ENCODE measurements at places on chromosomes 1 and 21.

- no peak for DNase-seq
Observed at GRCh38 chr1:57142169-57142568, 176.4 kb upstream of the C8B start.

DNA sequence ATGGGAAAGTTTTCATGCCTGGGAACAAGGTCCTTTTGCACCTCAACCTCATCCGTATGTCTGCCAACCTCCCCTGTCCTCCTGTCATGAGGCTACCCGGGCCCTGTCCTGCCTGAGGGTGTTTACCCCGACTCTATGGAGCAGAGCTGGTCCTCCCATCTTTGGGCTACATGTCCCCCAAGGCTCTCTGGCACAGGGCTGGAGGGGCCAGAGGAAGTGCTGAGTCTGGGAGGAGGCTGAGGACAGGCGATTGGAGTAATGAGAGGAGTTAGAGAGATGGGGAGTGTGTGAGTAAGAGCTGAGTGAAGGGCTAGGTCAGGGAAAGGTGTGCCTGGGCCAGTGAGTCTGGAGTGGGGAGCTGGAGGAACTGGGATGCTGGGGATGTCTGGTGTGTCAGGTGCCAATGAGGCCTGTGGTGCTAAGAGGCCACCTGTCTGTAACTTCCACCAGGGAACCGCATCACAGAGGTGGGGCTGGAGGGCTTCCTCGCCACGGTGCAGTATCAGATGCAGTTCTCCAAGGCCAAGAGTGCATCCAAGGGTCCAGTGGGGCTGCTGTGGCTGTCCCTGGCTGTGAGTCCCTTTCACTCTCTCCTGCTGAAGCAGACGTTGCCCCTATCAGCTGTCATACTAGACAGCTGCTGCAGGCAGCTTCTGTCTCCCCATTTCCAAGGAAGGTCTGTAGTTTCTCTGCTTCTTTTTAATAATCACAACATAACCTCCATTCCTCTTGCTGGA is 11.7 kb downstream of the LRRC71 start:
- DNase-seq = no peak

- no peak for DNase-seq
Observed at GRCh38 chr1:20728371-20729154, 3.9 kb downstream of the SH2D5 start.

GRCh38 chr1:210882414-210883221 is 251.3 kb downstream of the KCNH1 start:
- DNase-seq = no peak

DNA sequence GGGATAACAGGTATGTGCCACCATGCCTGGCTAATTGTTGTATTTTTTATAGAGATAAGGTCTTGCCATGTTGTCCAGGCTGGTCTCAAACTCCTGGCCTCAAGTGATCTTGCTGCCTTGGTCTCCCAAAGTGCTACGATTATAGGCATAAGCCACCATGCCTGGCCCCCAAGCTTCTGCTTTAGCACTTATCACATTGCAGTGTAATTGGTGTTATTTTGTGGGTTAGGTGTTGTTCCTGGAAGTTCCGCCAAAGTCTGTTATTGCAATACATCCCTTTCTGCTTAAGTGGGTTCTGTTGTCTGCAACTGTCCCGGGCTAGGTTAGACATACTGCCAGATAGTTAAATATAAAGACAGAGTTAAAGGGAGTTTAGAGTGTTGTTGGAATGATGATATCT is 3.4 kb downstream of the ZCCHC17 start:
- no peak for DNase-seq

- DNase-seq = no peak
Observed at GRCh38 chr1:159743651-159744410, 29.4 kb upstream of the CRP start.

DNA sequence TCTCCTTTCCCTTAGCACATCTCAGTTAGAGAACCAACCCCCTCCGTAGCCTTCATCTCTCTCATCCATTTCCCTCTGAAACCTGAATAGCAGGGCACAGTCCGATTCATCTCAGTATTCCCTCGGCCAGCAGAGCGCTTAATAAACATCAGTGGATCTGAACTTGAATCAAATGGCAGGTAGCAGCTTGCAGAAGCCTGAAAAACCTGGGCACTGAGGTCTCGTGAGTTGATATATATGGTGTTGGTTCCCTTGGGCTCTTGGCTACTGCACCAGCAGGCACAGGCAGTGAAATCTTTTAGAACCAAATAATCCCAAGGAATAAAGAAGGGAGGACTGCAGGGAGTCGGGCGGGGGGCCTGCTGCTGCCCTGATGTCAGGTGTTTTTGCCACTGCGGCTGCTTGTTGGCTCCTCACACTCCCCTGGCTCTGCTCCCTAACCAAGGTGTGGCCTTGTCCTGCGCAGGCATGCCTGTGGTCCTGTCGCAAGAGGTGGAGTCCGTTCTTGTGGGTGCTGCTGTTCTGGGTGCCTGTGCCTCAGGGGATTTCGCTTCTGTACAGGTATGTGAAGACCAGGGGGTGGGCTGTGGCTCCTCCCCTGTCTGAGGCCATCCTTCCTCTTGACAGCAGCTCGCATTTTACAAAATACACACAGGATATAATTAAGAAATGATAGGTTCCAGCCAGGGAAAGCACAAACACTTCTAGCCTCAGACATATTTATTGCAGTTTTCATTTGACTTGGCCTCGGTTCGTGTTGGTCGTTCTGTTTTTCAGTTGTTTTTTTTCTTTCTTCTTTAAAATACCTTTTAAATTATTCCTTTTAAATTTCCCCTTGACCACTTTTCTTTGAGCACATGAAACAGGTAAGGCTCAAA is 140.9 kb upstream of the HOOK1 start:
- DNase-seq = no peak

DNA sequence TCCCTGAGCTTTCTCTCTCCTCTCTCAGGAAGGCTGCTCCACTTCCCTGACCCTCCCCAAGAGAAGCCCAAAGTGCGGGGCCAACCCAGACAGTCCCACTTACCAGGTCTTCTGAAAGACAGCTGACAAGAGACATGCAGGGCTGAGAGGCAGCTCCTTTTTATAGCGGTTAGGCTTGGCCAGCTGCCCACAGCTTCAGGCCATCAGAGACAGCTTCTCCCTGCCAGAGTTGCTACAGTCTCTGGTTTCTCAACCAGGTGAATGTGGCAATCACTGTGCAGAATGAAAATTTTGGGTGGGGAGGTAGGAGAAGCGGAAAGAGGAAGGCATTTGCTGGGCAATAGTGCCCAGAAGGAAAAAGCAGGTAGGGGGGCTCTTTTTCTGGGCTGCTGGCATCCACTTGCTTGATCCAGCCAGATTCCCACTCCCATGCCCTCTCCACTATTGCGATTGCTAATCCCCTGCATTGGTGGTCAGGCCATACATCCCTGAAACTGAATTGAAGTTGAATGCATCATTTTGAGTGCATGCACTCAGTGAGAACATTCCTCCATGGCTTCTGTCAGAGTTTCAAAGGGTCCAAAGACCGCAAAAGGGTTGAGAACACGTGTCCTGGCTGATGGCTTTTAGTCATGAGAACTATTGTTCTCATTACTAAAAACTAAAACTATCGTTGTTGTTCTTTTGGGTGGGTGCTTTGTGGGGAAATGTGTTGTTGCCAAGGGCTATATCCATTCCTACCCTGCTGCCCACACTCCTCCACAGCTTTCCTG is at the start of gene S100A8:
S100A8 (minus strand) TSS at position 136 of the 773 bp plus-strand sequence. CDS start 538 bp downstream, outside the sequence.
- DNase-seq = no peak

GRCh38 chr21:38804030-38804788 is 1.5 kb upstream of the ETS2 start:
- no peak for DNase-seq

GRCh38 chr1:98176414-98176813 is 255.6 kb upstream of the DPYD start:
- no peak for DNase-seq

GRCh38 chr1:1051127-1051810 is 22.8 kb downstream of the RNF223 start:
- DNase-seq = no peak
